ENCODE measurements at places on chromosomes 12 and 14.

- no peak for DNase-seq
These were observed 34.9 kb upstream of the JDP2 start for GRCh38 chr14:75392686-75393641.

DNA sequence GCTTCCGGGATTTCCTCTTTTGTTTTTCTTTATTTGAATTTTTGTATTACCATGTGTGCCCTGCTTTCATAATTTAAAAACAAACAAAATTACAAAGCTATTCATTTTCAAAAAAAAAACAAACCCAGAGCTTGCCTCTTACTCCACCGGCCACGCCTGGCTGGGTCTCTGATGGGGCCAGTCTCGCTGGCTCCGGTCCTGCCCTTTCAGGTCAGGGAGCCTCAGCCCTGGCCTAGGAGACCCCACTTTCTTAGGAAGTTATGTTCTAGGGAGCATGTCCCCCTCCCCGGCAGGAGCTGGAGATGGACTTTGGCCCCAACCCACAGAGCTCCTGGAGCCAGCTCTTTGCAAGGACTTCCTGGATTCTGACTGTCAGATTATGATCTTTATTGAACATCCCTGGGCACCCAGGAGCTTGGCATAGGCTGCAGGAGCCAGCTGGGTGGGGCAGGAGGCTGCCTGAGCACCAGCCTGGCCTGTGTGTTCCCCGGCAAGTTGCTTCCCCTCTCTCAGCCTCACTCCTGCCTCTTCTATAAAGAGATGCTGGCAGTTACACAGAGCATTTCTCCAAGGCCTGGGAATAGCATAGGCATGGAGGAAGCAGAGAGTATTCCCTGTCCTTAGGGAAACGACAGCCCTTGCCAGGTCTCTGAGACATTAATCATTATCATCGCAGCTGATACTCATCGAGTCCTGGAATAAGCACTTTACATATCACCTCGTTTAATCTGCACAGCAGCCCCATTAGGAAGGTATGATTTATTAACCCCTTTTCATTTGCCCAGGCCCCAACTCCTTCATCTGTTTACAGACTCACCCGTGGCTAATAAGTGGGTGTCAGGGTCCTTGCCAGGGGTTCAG, 3.5 kb downstream of the DEGS2 start:
- DNase-seq = no peak

DNA sequence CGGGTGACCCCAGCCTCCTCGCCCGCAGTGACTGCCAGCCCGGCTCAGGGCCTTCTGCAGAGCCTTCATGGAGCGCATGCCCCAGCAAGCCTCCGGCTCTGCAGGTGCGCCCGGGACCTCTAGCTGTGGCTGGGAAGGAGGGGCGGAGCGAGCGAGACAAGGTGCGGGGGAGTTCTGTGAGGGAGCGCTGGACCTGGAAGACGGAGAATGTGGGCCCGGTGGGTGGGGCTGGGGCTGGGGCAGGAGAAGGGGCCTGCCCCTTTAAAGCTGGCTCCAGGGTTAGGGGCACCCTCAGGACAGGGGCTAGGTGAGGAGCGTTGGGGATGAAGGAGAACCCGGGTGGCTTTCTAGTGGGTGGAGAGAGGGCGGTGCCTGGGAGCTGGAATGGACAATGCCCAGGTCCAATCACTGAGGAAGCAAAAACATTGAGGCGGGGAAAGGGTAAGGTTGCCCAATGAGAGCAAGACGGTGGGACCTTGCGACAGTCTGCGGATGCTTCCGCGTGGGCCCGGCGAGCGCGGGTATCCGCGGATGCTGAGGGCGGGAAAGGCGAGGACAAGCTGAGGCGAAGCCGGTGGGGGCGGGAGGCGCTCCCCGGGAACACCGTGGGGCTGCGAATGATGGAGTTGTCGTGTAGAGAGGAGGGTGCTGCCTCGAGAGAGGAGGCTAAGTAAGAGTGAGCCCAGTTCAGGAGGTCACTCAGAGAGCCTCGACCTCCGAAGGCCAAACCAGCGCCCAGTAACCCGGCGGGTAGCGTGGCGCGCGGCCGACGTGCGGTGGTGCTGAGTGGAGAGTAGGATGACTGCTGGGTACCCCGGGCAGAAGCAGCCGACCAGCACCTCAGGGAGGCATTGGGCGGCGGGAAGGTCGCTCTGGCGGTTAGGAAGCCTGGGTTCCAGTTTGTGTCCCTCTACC, at the start of gene GLS2:
Gene GLS2 (minus strand): TSS at position 121 of the 915 bp plus-strand sequence. CDS start 43 bp downstream, at position 78.
- DNase-seq = peak; percentile 58

DNA sequence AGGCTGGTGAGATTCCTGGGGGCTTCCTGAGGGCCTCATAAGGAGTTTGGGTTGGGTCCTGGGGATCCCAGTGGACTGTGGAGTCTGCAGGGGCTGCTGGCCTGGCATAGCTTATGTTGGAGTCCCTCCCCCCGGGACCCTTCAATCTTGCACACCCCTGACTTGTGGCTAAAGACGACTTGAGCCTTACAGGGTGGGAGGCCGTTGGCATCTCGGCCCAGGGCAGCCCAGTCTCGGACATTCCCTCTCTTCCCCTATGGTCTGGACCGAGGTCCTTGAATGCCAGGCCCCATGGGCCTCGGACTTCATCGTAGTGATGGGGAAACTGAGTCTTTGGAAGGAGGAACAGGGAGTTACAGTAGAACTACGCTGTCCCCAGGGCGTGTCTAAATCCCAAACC, 12.5 kb downstream of the RTL1 start:
- no peak for DNase-seq

- no peak for DNase-seq
These were observed 65.7 kb upstream of the DYRK2 start for GRCh38 chr12:67582844-67583243.

DNA sequence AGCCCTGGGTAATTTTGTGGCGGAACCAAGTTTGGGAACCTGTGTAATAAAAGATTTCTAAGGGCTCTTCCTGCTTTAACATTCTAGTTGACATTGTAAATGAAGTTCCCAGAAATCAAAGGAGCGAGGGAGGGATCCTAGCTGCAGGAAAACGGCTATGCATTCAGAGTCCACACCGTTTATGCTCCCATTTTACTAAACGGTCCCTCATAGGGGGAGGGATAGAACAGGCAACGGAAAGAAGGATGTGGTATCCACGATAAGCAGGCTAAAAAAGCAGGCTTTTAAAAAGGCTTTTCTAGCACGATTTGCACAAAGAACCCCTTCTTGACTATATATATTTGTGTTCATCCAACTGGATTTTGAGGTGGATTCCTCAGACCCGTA, 559 bp downstream of the SYNJ2BP start:
- DNase-seq = no peak

DNA sequence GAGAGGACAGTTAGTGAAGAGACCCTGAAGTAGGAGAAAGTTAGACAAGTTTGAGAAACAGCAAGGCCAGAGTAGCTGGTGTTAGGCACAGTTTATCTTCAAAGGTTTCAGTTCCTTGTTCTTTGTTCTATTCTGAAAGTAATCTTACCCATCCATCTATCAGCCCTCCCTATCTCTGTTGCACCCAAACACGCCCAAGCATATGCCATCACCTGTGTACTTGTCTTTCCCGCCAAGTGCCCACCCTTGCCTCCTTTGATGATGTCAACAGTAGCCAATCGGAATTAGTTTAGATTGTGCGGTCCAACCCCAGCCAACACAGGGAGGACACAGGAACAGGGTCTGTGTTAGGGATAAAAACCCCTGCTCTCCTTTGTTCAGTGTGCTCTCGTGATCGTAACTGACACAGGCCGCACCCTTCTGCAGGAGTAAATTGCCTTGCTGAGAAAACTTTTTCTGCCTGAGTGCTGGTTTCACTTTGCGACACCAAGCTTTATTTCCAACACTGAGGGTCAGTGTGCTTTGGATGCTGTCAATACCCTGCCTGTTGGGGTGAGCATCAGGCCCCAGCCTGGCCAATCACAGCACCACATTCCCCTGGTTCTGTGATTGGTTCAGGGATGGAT, 4.7 kb upstream of the TMEM229B start:
- no peak for DNase-seq

DNA sequence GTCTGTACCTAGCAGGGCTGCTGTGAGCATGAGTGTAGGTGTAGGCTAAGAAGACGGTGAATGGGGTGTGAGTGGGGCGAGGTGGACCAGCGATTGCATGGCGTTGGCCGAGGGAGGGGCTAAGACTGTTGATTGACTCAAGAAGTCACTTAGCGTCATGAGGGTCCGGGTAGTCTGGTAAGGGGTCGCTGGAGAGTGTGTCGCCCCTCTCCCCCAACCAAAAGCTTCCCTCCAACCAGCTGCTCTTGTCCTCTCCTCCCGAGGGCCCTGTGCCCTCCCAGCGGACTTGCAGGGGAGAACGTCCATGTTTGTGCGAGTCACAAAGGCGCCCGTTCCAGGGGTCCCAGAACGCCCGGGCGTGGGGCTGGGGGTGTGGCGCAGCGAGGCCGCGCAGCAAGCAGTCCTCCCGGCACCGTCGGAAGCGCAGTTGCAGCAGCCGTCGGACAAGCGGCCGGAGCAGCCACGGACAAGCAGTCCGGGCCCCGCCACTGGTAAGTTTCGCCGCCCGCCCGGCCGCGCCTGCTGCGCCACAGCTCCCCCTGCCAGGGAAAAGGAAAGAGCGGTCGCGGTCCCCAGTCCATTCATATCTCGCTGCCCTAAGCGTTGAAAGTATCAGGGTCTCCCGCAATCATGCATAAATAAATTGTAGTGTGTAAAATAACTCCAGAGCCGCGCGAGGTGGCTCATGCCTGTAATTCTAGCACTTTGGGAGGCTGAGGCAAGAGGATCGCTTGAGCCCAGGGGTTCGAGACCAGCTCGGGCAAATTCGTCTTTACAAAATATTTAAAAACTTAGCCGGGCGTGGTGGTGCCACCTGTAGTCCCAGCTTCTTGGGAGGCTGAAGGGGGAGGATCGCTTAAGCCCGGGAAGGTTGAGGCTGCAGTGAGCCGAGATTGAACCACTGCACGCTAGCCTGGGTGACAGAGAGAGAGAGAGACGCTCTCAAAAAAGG, at the start of gene CCDC63:
Gene CCDC63 (plus strand): TSS at position 373 of the 952 bp plus-strand sequence. CDS start 5,968 bp downstream, outside the sequence.
- no peak for DNase-seq

DNA sequence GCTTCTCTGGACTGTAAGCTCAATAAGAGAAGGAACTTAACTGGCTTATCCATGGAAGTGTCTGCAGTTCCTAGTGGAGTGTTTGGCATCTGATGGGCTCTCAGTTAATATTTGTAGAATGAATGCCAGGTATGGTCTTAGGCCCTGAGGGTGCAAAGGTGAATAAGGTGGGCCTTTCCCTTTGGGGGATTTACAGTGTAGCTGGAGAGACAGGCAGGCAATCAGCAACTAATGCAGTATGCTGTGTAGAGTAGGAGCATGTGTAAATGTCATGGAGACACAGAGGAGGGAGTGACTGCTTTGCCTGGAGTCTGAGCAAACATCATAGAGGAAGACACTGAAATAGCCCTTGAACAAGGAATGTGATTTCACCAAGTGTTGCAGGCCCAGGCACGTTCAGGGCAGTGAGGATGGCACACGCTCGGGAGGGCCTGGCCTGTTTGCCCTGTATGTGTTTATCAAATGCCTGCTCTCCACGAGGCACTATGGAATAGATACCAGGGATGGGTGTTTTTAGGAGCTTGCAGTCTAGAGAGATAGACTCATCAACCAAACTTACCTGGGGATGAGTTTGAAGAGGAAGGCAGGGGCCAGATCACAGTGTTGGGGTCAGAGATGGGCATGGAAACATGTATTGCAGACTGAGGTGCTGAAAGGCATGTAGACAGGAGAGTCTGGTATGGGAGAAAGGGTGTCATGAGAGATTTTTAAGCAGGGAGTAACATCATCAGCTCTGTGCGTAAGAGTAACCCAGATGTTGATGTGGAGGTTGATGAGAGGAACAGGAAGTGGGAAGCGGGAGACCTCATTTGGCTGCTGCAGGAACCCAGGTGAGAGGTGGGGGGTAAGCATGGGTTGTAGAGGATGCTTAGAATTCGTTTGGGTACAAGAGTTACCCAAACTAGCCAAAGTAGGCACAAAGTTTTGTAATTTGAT, 54.1 kb downstream of the PLXNC1 start:
- no peak for DNase-seq

DNA sequence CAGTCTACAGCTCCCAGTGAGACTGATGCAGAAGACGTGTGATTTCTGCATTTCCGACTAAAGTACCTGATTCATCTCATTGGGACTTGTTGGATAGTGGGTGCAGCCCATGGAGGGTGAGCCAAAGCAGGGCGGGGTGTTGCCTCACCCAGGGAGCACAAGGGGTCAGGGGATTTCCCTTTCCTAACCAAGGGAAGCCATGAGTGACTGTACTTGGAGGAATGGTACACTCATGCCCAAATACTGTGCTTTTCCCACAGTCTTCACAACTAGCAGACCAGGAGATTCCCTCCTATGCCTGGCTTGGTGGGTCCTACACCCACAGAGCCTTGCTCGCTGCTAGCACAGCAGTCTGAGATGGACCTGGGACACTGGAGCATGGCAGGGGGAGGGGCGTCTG, 21.0 kb upstream of the ABCC9 start:
- DNase-seq = no peak

DNA sequence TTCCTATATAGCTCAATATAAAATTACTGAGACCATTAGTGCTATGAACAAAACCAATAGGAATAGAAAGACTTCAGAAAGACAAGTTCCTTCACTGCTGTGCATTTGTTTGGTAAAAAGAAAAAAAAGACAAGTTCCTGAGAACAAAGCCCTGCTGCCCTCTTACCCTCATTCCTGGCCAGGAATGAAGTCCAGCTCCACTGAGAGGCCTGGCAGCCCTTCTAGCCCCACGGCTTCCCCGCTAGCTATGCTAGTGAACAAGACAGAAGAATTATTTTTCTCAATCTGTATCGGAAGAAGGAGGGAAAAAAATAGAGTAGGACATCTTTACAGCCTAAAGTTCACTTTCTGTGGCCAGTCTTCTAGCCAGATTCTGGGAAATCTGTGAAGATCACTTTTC, 1.6 kb downstream of the MFAP5 start:
- no peak for DNase-seq

GRCh38 chr14:71523630-71524319, 408.5 kb upstream of the RGS6 start:
- DNase-seq = no peak

DNA sequence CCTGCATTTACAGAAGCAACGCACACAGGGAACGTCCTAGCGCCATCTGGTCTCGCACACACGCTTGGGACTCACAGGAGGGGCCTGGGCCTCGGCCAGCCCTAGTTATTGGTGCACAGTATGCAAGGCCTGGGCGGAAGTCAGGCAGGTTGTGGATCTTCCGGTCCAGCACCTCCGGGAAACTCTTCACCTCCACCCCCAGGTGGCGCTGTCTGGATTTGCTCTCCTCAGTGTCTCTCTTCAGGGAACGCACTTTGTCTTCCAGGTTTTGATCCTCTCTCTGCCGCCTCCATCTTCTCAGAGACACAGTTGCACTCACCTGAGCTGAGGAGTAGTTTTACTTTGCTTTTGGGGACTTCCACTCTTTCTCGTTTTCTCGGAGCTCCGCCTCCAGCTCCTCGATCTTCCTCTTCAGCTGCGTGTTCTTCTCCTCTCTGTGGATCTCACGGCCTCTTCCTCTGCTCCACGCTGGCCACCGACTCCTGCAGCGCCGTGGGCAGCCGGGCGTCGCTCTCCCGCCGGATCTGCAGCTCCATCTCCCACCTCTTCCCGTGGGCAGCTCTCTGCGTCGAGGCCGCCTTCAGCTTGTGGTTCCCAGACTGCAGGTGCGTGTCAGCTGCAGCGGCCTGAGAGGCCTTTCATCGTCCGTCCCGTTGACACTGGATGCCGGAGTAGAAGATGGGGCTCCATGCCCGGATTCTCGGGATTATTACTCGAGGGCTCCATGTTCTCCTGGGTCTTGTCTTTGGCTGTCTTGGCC, 933.8 kb downstream of the TMEM121 start:
- DNase-seq = no peak
